ENCODE measurements at places on chromosomes 12 and 14.

DNA sequence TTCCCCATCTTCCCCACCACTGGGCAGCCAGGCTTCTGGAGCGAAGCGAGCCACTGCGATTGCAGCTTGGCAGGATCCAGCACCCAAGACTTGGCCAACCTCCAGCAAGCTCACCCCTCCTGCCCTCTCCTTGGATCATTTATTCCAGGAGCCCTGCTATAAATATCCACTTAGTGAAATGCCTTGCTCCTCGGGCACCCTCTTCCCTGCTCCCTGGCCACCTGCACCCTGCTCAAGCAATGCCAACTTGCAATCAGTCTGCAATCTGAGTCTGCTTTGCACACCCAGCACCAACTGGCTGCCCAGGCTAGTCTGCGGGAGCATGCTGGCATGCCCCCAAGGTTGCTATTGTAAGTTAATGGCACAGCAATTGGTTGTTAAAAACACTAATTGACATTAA, 666.0 kb downstream of the MED13L start:
- DNase-seq: no peak

DNA sequence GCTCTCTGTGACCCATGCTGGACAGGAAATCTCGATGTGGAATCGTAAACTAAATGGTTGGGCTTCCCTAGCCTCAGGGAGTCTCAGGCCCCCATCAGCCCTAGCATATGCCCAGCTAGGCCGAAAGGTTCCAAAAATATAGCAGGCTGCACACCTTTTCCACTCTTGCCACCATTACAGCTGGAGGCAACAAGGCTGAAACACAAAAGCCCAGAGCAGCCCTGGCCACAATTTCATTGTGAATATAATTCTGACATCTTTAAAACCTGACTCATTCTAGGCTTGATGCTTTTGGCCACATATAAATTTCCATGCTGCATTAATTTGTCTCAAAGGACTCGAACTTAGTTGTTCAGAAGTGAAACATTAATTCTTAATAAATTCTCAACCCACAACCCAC, 382.2 kb downstream of the GRIN2B start:
- DNase-seq: no peak

DNA sequence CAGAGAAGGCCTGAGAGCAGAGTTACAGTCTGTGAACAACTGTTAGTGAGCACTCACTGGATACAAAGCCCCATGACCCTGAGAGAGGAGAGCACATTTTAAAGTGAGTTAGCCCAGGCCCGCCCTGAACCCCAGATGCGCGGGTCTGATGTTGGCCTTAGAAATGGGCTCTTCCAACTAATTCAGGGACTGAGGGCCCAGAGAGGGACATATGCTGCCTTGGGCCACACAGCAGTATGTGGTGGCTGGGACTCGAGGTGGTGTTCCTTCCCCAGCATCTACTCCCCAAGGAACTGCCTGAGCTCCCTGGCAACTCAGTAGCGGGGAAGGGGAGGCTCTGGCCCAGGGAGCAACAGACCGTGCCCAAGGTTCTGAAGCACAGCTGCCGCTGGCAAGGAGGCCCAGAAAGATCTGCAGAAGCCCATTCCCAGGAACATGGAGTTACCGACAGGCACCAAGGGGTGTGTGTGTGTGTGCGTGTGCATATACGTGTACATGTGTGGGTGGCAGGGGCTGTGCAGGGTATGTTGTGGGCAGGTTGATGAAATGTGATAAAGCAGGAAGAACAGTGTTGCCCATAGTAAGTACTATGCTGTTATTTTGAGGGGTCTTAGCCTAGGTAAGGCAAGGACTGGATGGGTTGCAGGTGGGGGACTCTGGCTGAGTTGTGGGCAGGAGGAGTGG, 40.5 kb downstream of the KRT80 start:
- no peak for DNase-seq

DNA sequence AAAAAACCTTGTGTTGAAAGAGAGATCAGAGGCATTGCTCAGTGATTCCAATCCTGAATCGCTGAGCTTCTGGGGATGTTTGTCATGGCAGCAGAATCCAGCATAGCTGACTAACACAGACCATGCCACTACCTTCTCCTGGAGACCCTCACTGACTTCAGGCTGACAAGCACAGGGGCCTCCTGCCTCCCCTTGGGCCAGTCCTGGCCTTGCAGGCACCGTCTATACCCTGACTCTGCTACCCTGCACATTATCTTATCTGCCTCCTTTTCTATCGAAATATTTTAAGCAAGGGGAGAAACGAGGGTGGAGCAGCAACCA, 139.8 kb downstream of the KIF26A start:
- DNase-seq: no peak

DNA sequence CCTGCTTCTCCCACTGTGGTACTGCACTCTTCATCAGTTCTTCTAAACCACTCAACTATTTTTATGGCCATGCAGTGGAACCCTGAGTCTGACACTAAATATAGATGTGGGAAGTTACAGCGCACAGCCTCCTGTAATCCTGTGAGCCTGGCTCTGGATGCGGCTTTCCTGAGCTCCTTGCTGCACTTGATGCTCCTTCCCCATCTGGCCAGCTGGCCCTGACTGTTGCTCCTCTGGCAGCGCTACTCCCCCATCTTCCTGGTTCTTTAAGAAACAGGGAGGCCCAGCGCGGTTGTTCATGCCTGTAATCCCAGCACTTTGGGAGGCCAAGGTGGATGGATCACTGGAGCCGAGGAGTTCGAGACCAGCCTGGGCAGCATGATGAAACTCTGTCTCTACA, 24.6 kb downstream of the IQSEC3 start:
- DNase-seq: no peak

DNA sequence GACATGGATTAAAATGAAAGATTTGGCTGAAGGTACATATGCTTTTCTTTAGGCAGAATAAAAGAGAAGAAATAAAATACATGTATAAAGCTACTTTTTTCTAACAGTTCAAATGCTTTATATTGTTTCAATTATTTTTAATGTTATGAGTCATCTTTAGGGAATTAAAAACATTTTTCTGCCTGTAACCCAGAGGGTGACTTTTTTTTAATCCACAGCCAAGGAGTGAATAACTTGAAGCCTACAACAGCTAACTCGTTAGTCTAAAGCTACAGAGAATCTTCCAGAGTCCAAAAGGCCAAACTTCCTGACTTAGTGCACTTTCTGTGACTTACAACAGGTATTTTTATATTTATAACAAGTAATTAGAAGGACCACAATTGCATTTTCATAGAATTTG, 151.6 kb downstream of the SEC23A start:
- DNase-seq: peak; percentile 83

GRCh38 chr12:57092529-57092862, 3.6 kb downstream of the NAB2 start:
- no peak for DNase-seq

DNA sequence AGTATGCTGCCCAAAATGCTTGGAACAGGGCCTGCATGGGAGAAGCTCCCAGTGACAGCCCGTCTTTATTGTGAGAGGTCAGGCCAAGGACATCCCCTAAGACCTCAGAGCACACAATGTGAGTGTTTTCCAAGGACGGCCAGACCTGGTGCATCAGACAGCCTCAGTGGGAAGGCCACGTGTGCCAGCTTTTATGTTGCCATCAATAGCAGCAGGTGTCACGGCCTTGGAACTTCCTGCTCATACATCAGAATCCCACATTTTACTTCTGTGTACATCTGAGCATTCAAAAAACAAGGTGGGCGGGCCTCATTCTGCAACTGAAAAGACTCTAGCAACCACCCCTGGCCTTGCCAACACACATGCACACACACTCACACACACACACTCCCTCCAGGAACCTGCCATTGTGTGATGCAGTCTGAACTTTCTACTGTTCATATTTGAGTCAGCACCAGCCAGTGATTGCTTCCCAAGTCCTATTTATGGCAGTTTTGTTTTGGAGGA, 753.1 kb upstream of the TBX3 start:
- DNase-seq: no peak

GRCh38 chr12:57244312-57244696, 6.7 kb downstream of the STAC3 start:
- no peak for DNase-seq

DNA sequence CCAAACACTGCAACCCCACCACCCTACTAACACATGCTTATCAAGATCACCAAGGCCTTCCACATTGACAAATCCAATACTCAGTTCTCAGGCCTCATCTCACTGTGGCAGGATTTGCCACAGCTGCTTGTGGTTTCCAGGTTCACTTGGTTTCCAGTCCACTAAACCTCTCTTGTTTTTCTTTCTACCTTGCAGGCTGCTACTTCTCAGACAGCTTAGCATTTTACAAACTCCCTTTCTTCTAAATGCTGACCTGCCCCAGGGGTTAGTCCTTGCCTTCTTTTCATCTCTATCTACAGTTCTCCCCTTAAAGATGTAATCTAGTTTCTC, 84.1 kb downstream of the BCAT1 start:
- no peak for DNase-seq

DNA sequence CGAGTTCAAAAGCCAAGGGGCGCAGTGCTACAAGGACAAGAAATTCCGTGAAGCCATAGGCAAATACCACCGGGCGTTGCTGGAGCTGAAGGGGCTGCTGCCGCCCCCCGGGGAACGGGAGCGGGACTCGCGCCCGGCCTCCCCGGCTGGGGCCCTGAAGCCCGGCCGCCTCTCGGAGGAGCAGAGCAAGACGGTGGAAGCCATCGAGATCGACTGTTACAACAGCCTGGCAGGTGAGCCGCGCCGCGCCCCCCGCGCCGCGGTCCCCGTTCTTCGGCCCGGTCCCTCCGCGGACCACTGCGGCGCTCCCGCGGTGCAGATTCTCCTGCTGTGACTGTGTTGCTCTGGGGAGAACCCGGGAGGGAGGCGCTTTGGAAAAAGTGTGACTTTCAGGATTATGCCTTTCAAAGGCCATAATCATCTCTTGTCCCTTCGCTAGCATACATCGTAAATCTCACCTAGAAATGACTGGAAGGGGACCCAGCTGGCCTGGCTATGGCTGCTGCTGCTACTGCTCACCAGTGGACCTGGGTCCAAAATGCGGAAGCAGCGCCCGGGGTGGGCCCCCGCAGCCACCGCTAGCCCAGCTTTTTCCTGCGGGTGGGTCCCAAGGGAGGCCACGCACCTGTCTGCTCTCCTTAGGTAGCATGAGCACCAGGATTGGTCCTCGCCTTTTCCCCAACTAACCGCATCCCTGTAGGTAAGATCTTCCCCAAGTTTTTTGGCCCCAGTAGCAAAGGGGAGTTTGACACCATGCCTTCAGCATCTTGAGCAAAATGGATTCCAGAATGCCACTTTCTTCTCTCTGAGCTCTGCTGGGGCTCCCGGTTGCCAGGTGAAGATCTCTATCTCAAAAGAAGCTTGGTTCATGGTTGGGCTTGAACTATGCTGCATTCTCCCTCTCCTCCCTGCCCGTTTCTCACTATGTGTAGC, 853 bp downstream of the TTC9 start:
- no peak for DNase-seq

- DNase-seq: no peak
Measured at GRCh38 chr14:89121968-89122620, 294.9 kb downstream of the FOXN3 start.

DNA sequence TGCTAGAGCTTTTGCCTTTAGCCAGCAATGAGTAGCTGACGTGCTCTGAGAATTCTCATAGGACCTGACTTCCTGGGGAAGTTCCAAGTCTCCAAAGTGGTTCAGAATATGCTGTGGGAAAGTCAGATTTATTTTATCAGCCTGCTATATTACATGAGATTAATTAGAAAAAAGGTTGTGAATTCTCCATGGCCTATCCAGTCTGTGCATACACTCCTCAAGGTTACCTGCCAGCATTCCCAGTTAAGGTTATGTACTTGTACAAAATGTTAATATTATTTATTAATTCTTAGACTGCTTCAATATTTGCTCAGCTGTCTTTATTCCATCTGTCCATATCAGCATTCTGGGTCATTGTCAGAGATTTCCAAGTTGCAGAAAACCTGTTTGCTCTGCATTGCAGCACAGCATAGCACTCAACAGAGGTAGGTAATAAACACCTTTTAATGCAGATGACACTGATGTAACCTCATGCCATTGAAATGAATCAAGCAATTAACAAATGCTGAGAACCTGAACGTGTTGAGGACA, 2.7 kb upstream of the SEL1L start:
- no peak for DNase-seq

DNA sequence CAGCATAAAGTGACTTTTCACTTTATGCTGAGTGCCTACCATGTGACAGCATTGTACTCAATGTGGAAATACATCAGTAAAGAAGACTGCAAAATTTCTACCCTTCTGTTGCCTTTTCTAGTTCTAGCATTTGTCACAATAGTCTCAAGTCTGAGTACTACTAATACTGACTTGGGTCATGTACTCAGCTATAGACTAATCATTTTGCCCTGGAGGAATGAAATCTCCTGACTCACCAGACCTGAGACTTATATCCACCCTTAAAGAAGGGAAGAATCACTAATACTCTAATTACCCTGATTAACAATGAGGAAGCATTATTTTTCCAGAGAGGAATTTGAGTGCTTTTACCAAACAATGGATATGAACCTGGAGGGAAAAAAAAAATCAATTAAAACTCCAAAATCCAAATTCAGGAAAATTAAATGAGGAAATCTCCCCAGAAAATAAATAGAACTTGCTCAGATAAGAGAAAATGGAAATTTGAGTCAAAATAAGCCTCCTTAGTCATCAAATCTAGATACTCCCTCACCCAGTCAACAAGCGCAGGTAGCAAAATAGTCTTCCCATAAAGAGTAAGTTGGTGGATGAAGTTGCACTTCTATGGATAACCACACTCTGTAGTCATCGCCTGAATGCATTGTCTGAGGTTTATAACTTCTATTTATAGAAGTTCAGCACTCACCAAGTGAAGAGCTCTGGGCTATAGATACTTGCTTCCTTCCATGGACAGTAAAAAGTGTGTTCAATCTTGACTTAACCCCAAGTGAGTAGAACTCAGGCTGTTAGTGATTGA, 386.6 kb downstream of the SYT1 start:
- DNase-seq: no peak

DNA sequence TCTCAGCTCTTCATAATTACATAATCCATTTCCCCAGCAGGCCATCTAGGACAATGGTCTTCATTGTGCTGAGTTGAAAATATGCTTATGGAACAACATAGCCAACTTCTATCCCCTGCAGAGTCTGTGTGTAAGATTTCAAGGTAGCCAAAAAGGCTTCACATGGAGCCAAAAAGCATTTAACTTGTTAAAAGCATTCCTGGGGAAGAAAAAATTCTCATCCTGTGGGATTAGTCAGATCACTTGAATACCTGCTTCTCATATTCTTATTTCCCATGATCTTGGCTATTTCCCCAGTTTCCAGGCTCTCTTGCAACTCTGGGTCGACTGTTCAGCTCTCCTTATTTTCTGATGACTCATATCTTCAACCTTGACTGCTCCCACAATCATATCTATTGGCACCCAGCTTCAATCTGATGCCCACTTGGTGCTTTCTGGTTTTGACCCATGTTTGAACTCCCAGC, 178.9 kb downstream of the KLHL28 start:
- DNase-seq: peak; percentile 56

- no peak for DNase-seq
Measured at GRCh38 chr12:18428416-18428815, 167.1 kb downstream of the PIK3C2G start.

- no peak for DNase-seq
Measured at GRCh38 chr12:64674367-64674922, 64.2 kb downstream of the RASSF3 start.

DNA sequence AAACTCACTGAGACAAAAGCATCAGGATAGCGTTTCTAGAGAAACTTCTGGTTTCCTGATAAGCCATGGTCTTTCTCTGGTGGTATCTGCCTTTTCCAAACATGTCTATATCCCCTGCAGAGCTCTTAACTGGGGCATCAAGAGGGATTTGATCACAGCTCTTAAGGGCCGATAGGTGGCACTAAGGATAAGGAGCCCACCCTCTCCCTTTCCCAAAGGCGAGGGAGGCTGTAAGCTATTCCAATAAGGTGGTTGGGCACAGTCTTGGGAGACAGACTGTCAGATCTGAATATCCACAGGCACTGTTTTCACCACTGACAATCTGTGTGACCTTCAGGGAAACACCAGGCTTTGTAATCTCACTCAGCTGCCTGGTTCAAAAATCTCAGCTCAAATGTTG, 206.0 kb downstream of the ADGRD1 start:
- no peak for DNase-seq

All from fibroblast of skin of left biceps (primary cell).